Brain (organoid and tissue), 16 donors: ENCODE measurements at places on chromosomes 5 and 9.

- DNase-seq = no peak
Observed at GRCh38 chr5:119362714-119363113, 6.9 kb downstream of the TNFAIP8 start.

DNA sequence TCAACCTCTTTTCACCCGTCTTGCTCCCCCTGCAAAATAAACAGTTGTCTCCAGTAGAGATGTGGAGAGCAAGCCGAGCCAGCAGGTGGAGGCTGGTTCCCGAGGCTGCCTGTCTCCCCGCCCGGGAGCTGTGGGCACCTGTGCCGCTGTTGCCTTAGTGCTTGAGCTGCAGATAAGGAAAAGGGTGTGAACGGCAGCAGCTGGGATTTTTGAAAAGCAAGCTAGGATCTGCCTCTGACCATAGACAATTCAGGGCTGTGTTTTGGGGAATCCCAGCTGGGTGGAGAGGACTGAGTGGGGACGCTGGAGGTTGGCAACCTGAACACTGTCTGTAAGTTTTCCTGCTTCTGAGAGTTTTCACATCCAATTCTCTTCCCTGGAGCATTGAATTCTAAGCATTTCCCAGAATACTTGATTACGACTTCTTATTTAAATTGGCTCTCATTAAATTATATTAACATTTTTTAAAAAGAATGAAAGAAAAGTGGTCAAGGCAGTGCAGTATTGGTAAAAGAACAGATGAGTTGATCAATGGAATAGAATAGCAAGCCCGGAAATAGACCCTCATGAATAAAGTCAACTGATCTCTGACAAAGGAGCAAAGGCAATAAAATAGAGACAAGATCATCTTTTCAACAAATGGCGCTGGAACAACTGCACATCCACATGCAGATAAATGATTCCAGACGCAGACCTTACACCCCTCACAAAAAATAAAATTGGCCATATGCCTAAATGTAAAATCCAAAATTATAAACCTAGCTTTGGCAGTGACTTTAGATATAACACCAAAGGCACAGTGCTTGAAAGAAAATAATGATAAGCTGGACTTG is 9.7 kb downstream of the WNK2 start:
- peak; percentile 45 for DNase-seq

DNA sequence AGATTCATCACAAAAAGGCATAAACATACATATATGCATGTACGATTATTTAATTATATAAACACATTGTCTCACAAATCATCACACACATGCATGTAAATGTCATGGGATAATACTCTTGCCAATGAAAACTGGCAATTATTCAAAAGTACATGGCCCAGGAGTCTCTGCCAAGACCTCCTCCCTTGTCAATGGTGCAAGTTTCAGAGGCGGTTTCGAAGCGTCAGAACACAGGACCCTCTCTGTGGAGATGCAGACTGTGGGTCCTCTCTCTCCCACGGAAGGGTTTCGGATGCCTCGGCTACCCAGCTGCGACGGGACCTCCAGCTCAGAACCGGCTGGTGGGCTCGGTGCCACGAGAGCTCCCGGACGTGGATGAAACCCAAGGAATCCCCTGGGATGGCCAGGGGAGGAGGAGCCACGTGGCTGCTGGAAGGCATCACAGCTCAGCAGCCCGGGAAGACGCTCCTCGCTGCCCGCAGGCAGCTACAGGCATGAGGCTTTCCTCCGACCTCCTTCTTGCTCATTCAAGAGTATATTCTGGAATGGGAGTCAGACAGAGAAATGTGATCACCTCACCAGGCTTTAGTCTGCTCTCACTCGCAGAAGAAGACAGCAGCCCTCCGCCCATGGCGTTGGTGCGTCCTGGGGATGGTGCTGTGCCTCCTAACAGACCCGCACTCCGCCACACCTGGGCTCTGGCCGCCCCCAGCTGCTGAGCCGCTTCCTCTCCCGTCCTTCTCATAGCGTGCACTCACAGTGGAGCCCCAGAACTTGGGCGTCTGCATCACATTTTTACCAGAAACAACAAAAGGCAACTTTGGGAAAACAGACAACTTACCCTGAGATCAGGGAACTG is 308.8 kb downstream of the IRX2 start:
- DNase-seq = no peak

DNA sequence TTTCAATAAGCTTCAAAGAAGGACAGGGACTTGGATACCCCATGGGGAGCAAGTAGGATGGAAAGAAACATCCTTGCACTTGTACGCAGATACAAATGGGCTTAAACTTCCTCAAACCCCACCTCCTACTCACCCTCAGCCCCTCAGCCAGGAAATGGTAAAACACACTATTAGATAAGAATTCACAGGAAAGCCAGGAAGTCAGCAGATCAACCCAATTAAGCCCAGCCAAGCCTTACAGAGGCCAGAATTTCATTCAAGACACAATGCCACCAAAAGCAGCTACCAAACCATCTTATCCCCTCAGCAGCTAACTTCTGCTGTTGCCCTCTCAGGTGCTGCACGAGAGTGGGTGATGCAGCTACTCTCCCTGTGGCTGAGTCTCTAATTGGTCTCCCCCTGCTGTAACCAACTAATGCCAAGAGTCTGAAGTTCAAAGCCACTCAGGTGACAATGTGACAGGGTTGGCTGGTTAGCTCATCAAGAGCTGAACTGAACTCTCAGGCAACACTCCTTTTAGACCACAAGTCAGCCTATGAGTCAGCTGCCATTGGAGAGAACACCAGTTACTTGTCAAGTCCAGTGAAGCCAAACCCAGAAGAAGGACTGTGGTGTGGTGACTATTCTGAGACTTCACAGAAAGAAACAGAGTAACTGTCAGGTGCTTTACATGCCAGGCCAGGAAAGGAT is 201.9 kb downstream of the ZNF608 start:
- no peak for DNase-seq

DNA sequence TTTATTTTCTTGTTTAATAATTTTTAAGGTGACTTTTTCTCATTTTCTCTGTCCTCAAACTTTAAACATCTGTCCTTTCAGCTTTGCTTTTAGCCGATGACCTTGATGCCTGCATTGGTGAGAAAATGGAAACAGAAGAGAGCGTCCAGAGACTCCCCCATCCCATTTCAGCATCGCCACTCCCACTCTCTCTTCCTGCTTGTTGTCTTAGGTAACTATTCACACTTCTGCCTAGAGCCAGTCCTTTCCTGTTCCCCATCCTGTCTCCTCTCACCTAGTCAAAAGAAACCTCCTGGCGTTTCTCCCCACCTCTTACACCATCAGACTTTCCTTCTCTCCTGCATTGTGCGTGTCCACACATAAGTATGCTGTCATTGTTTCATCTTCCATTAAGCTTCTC is 124.6 kb downstream of the MAST4 start:
- no peak for DNase-seq

- no peak for DNase-seq
Observed at GRCh38 chr5:145407300-145408047, 427.7 kb downstream of the PRELID2 start.

DNA sequence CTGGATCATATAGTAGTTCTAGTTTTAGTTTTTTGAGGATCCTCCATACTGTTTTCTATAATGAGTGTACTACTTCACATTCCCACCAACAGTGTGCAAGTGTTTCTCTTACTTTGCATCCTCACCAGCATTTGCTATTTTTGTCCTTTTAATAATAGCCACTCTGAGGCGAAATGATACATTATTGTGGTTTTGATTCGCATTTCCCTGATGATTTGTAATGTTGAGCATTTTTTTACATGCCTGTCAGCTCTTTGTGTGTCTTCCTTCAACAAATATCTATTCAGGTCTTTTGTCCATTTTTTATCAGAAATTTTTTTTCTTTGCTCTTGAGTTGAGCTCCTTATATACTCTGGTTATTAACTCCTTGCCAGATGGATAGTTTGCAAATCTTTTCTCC is 114.0 kb downstream of the ADAMTSL1 start:
- DNase-seq = no peak

- no peak for DNase-seq
Observed at GRCh38 chr5:24773261-24773660, 128.5 kb upstream of the CDH10 start.

GRCh38 chr5:154570572-154571324 is 92.7 kb upstream of the HAND1 start:
- no peak for DNase-seq

DNA sequence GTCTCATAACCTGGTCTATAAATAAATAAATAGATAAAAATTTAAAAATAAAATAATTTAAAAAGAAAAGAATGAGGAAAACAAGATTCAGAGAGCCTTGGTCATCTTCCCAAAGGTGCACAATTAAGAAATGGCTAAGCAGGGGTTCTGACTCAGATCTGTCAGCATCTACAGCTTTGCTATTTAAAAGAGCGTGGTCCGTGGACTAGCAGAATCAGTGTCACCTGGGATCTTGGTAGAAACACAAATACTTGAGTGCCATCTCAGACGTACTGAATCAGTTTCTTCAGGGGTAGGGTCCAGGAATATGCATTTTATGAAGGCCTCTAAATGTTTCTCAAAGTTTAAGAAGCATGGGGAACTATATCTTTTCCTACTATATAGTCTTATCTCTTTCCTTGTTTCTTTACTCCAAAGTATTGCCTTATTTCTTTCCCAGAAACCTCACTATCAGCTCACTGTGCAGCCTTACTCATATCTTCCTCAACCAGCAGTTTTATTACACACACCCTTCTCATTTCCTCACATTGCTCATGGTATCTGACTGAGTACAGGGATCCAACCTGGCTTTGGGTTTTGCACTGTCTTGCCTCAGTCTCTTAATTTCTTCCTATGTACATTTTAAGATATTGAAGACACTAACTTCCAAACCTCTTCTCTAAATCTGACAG is 58.6 kb downstream of the TMC1 start:
- DNase-seq = no peak

- peak; percentile 31 for DNase-seq
Observed at GRCh38 chr5:132260714-132261551, 3.4 kb downstream of the PDLIM4 start.

DNA sequence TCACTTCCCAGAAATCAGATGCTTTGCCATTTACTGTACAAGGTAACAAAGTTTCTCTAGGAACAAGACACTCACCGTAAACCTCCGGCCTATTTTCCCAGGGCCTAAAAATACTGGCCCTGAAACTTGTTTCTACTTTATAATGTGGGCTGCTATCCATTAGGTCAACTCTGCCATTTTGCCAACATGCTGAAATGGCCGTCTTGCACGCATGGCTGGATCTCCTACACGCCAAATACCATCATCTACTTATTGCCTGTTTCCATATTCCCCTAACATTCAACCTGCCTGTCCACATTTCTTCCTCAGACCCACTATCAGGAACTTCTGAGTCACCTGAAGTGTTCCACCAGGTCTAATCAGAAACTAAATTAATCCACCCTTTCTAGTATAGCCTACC is 4.7 kb downstream of the TBCA start:
- DNase-seq = no peak

DNA sequence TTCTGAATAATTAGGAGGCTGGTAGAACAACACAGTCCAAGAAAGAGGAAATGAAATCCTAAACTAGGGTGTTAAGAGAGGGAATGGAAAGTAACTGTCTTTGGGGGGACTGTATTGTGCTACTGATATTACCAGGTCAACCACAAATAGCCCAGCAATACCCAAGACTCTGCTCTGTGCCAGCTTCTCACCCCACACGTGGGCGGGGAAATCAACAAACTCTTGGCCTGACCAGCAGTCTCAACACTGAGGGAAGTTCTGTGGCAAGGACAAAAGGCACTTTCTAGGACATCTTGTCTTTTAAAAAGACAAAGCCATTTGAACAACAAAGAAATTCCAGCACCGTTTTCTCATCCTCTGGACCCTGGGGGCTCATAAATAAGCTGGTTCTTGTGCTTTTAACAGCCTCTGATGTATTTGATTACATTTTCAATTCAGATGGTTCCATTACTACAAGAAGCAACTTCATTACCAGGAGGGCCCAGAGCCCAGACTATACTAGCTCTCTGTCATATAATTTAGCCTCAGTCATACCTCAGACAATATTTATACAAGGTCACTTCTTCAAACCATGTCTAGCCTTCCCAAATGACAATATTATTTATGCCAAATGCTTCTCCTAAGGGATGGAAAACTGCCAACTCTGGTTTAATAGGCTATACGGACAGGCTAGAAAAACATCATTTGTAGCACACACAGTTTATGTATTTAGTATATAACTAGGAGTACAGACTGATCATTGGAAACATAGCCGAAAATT is 297.8 kb downstream of the CWC27 start:
- DNase-seq = no peak

DNA sequence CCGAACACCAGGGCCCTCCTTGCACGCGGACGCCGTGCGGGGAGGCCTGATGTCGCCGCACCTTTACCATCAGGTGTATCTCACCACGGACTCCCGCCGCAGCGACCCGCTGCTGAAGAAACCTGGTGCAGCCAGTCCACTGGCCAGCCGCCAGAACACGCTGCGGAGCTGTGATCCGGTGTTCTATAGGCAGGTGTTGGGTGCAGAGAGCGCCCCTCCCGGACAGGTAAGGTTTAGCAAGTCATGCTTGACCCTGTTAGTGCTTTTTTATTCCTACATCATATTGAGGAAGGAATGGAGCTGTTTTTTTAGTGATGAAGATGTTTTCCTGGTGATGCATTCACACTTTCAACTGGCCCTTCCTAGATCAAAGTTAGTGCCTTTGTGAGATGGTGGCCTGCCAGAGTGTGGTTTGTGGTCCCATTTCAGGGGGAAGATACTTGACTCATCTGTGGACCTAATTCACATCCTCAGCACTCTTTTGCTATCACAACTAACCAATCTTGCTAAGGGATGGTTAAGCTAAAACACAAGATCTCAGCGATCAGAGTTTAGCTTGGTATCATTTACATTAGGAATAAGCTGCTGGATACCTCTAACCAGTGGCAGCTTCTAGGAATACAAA is 2.7 kb downstream of the PCDHGC3 start:
- DNase-seq = peak; percentile 46

- no peak for DNase-seq
Observed at GRCh38 chr9:113636165-113636564, 172.6 kb downstream of the RGS3 start.

DNA sequence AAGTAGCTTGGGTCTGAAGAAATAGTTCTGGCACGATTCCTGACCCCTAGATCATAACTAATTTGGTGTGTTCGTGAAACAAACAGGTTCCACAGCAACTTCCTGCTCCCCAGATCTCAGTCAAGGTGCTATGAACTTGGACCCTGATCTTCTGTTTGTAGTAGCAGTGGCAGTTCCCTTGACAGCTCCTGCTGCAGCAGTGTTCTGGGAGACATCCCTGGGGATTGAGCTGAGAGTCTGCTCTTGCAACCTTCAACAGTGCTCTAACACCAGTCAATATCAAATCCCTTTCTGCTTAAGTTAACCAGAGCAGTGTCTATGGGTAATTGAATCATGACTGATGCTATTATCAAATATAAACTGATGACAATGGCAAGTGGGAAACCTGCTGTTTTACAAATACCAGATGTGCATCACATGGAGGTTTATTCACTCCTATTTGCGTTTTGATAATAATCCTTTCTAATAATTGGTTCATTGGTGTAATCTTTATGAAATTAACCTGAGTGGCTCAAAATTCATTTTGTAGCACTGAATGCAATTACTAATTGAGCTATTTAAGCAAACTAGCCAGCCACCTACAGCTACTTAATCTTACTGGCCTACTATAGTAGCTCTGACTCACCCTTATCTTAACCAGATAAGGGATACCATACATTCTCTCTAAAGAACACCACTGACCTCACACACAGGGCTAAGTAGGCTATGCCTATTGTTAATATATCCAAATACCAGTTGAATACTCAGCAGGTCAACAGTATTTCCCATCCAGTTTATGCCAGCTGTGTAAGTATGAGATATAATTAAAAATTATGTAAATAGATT is 21.9 kb downstream of the KDM4C start:
- DNase-seq = no peak
